ENCODE measurements at places on chromosomes 6 and 20.
A peak's percentile ranks its signal among the peaks of the same experiment; 100 is the strongest.

DNA sequence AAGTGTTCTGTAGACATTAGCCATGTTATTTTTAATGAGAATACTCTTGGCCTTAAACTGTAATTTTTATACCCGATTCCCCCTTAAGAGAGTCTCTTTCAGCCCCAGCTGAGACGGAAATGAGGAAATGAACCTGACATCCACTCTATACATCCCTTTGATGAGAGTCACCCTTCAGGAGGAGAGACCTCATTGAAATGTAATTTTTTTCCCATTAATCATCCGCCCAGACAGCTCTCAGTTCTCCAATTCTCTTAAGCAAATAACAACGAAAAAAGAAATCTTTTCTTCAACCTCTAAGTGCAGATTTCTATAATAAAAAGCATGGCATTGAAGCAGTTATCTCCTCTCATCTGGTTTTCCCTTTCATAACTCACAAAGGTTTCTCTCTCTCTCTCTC, 243.8 kb upstream of the PMEPA1 start:
- DNase-seq, result no peak

DNA sequence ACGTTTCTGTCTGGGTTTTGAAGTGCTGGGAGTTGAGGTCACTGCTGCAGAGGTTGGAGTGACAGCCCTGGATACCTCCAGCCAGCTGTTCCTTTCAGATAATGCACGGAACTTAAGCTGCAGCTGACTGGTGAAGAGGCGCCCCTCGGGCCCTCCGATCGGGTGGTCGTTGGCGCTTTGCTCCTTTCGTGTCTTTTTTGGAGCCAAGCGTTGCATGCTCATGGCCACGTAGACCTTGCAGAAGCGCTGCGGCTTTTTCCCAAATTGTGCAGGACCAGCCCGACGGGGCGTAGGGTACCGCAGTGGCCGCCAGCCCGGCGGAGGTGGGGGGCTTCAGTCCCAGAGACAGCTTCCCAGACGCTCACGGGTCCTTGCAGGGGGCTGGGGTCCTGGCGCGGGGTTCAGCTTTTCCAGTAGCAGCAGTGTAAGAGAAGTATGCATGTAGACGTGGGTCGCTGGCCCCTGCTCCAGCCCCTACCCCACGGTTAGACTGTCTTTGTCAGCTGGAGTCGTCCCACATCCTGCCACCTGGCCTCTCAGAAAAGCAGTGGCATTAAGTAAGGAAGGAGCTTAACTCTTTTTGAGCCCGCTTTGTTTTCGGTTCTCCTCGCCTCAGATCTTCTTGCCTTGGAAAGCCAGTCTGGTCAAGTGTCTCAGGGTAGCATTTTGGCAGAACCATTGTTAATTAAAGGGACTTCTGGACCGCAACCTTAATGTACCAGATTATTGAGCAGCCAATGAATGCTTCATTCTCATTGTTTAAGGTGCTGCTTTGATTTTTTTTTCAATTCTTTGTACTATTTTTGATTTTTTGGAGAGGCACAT, 838 bp downstream of the TNFAIP3 start:
- DNase-seq, result peak; percentile 54

- DNase-seq, result no peak
These were observed 195.6 kb downstream of the SCP2D1 start for GRCh38 chr20:19009081-19009688.

DNA sequence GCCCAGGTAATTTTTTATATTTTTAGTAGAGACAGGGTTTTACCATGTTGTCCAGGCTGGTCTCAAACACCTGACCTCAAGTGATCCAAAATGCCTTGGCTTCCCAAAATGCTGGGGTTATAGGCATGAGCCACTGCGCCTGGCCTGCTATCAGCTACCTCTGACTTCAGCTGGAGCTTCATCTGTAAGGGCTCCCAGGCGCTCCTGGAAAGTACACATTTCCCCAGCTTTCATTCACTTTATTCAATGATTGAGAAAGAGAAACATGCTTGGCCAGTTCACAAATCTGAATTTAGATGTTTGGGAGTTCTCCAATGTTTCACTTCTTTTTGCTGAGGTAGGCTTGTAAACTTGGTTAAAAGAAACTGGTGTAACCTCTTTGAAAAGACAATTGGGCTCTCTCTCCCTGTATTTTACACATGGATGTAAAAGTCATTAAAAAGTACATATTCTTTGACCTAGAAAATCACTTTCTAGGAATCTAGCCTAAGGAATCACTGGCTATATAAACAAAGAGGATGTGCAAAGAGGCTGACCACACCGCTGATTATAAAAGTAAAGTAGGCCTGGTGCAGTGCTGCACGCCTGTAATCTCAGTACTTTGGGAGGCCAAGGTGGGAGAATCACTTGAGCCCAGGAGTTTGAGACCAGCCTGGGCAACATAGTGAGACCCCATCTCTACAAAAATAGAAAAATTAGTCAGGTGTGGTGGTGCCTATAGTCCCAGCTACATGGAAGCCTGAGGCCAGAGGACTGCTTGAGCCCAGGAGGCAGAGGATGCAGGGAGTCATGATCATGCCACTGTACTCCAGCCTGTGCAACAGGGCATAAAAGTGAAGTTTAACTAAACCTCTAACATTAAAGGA, 128.9 kb downstream of the BACH2 start:
- DNase-seq, result no peak

- no peak for DNase-seq
These were observed 166.3 kb downstream of the SLC35B3 start for GRCh38 chr6:8269094-8269493.

DNA sequence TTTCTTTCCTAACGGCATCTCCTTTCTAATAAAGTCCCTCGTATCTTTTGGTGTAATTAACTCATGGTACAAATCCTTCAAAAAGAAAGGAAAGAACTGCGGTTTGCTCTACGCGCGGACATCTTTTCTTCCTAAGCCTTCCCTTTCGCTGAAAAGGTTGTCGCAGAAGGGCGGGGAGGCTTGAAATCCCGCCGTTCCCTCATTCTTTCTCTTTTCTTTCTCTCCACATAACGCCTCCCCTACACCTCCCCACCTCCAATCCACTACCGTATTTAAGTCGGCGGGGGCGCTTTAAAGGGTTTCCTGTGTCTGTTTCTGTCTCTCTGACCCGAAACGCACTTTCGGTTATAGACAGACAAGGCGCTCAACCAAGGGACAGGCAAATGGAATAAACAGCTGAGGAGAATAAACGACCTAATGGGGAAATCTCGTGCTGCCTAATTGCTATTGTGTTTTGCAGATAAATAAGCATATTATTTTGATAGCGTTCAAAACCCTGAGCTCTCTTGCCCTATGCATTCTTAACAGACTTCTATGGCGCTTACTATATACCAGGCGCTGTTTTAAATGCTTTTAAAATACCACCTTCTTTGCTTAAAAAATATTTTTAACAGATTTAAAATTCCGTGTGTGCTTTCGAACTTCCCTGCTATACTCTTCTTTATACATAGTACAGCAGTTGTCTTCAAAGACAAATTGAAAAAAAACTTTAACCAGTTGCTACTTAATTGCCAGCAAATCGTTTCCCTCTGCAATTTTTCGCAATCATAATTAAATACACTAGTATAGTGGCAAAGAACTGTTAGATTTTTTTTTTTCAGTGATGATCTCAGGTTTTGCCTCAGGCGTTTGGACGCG, 2.5 kb upstream of the HEY2 start:
- DNase-seq, result peak; percentile 66

- no peak for DNase-seq
These were observed 16.1 kb upstream of the FOXO3 start for GRCh38 chr6:108544606-108545005.

DNA sequence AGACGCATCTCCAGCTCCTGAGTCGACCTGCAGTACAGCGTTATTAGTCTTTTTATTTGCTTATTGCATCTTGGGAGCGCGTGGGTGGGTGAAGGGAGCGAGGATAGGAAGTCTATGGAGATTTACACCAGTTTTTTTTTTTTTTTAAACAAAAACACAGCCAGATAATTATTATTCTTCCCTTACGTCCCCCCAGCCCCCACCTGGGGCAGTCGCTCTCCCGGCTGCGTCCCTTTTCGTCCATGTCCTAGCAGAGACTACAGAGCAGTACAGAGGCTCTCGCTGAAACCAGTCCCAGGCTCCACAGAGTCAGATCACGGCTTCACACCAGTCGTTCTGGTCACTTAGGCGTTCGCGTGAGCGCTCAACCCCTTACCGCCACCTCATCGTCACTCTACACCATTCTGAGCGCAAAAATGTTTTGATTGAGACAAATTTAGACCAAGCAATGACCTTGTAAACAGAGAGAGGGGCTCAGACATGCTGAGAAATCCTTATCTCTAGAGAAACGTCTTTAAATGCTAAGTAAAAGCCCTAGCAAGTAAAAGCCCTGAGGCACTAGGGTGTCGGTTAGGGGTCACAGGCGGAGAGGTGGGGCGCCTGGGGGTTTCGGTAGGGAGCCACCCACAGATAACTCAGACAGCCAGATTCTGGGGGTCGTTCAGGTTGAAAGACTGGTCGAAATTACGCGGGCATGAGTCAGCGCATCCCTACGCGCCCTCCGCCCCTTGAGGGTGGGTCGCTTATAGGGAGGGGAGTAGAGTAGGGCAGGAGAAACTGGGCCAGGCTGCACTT, 975 bp upstream of the PPT2 start:
- DNase-seq, result no peak

GRCh38 chr6:136751991-136752390, 40.3 kb downstream of the MAP3K5 start:
- DNase-seq, result no peak

All from CD4-positive, alpha-beta T cell treated with Interleukin-15 for 4 hours (primary cell).